ENCODE measurements at places on chromosomes 5 and 9.

GRCh38 chr9:129467004-129467588 is 153.8 kb downstream of the C9orf50 start:
- DNase-seq: no peak

DNA sequence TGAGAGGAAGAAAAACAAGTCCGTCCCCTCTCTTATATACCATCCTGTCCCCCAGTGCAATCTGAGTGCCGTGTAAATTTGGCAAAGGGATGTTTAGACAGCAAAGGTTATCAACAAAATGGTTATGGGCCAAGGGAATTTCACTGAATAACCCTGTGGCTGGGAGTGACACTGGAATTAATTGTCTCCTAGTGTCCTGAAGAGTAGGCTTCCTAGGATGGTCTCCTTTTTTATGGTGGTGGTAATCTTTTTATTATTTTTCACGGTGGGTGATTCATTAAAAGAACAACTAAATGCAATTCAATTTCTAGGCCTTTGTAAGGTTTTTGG is 244.2 kb downstream of the PIK3R1 start:
- DNase-seq: no peak

DNA sequence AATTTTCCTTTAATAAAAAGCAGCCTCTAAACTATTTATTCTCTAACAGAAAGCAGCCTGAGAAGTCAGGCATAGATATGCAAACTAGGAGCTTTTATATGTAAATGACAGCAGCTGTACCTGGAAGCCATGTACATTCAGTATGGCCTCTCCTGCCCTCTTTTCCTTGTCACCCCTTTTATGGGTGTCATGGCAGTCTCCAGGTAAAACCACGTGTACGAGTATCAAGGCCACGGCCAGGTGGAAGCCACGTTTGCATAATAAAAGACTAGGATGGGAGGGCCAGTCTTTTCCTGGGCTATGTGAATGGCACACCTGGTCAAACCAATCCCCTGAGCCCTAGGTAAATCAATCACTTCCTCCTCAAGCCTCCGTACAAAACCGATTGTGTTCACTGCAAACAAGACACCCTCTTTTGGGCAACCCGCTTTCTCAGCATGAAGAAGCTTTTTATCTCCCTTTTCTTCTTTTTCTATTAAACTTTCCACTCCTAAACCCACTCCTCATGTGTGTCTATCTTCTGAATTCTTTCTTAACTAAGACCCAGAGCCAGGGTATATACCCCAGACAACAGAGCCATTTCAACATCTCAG is 419.5 kb upstream of the CTNND2 start:
- no peak for DNase-seq

DNA sequence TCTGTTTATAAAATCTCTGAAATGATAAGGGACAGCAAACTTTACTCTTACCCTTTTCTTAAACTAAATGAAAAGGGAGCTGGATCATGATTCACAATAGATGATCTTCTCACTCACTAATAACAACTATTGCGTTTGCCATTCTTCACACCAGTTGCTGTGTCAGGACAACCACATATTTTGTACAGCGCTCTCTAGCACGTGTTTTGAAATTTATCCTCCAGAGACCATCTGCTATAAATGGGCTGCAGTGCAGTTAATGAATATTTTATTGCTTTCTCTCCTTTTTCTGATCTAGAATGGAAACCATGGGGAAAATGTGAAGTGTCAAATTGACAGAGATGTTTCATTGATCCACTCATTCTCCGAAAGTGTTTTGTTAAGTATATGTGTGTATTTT is 258.4 kb upstream of the CCNH start:
- no peak for DNase-seq

DNA sequence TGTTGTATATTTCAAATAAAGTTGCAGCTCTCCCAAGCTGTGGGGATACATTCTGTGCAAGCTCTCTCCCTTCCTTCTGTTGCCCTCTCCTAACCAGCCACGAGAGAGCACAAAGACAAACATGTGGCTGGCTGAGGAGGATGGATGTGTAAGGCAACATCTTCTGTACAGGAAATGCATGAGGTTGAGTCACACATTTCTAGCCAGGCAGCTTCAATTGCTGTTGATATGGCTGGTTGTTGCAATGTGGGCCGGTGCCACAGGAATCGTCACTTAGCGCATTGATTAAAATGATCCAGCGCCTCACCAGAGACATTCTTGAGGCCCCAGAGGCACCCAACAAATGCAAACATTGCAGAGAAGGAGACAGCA is 207.1 kb downstream of the ICE1 start:
- no peak for DNase-seq

DNA sequence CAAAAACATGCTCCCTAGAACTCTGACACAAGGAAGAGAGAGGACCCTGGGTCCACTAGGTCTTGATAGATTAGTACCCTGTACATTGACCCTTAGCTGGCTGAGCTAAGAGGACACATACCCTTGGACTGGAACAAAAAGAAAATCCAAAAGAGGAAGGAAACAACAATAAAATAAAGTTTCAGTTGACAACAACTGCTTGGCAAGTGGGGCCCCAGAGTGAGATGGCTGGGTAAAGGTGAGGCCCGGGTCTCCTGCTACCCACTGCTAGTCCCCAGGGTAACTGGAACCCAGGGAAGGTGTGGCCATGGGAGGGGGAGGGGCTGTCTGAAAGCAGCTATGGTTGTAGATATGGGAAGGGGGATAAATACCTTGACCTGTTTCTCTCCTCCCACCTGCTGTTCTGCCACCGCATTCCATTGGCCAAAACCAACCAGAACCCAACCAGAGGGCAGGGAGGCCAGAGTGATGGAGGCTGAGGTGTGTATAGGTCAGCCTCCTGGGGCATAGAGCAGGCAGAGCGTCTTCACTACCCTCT is 11.7 kb downstream of the TAL2 start:
- no peak for DNase-seq

DNA sequence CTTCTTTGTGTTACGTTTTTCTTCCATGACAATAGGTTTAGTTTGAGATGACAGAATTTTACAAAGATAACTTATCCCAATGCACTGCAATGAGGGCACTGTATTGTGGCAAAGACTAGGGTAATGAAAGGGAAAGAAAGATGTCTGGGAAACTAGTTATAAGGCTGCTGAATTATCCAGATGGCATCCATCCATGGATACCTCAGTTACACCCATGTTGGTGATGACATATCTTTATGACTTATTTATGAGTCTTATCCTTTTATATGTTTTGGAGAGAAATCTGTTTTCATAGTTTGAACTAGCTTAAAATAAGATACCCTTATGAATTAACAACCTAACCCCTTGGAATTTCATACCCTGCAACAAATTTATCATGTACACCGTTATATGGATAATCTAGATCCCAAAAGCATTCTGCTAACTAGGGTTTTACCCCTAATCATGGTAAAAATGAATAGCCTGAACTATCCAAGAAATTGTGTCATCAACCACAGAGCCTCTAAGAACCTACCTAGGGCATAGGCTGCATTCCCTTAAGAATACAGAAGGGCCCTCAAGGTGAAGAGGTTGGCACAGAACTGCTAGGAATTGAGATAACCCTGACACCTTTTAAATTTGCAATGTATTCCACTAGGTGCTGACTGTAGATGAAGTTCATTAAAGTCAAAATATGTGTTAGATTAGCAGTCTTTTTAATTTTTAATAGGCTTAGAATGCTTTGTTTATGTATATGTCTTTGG is 49.5 kb upstream of the RORB start:
- DNase-seq: no peak

DNA sequence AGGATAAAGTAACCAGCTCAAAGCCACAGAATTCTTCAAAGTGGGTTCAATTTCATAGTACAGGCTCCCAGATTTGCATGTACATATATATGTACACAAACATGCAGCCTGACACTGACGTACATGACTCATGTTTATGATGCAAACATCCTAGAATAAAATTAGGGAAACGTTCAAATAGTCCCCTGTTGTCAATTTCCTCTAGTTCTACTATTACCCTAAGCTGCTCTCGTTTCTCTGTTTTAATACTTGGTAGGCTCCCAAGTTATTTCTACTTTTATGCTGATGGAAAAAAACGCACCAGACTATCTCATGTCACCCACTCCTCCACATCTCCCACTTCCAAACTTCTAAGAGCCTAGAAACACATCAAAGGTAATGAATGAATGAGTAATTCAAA is 229.7 kb downstream of the EPB41L4A start:
- DNase-seq: no peak

- no peak for DNase-seq
Measured at GRCh38 chr5:68070591-68071281, 144.8 kb upstream of the PIK3R1 start.

DNA sequence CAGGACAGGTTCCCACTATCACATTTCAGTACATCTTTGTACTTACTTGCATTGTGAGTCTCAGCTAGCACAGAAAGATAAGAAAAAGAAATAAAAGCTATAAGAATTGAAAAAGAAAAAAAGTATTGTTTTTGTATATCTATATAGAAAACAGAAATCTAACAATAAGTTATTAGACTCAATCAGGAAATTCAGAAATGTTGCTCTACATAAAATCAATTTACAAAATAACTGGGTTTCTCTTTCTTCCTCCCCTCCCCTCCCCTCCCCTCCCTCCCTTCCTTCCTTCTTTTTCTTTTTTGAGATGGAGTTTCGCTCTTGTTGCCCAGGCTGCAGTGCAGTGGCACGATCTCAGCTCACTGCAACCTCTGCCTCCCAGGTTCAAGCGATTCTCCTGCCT is 7.2 kb upstream of the CACNA1B start:
- DNase-seq: no peak

DNA sequence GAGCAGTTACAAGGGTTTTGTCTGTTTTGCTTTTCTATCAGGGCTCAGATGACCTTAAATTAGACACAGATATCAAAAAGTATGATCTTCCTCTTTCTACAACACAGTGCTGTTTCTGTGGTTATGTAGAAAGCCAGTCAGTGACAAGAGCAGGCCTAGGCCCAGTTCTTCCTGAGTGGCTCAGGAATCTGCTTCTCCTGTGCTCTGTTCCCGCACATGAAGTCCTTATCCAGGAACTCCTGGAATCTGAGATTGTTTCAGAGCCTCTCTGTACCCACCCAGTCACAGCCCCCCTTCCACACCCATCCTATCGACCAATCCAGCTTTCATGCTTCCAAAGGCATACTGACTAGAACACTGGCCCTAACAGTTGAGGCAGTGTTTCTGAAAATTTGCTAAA is 40.4 kb upstream of the SMU1 start:
- DNase-seq: no peak

- no peak for DNase-seq
Measured at GRCh38 chr5:104001136-104001535, 438.5 kb upstream of the NUDT12 start.

- DNase-seq: no peak
Measured at GRCh38 chr5:123545506-123545905, 33.5 kb downstream of the CSNK1G3 start.

DNA sequence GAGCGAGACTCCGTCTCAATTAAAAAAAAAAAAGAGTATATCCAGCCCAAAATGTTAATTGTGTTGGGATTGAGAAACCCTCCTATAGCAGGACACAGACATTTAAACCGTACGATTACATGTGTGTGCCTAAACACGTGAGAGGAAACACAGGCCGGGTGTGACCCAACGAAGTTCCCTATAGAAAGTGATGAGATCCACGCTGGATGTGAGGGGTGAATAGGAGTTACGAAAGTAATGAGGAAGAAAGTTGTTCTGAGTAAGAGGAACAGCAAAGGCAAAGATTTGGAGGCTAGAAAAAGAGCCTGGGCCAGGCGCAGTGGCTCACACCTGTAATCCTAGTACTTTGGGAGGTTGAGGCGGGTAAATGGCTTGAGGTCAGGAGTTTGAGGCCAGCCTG is 13.6 kb downstream of the NAIF1 start:
- DNase-seq: no peak

DNA sequence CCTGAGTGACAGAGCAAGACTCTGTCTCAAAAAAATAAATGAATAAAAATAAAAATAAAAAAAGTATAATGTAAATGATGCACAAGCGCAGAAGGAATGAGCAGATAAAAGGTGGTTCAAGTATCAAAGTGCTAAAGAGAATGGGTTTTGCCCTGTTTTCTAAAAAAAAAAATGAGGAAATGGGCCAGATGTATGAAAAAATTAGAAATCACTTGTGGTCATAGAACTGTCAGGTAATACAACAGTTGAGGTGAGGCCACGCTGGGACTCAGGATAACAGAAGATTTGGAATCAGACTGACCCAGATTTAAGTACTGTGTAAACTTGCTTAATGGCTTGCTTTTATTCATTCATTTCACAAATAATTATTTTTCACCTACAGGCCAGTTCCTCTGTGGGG is 69.8 kb downstream of the MAPKAP1 start:
- no peak for DNase-seq

All from activated CD8-positive, alpha-beta memory T cell treated with anti-CD3 and anti-CD28 coated beads for 4 hours (primary cell).